ENCODE measurements at places on chromosomes 3 and 15.

DNA sequence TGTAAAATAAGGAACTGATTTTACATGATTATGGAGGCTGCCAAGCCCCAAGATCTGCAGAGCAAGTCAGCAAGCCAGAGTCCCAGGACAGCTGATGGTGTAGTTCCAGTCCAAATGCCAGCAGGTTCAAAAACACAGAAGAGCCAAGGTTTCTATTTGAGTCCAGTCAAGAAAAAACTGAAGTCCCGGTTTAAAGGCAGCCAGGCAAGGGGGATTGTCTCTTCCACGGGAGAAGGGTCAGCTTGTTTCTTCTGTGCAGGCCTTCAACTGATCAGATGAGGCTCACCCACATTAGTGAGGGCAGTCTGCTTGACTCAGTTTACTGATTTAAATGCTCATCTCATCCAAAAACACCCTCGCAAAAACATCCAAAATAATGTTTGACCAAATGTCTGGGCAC, 246.2 kb downstream of the PLCL2 start:
- DNase-seq = no peak

DNA sequence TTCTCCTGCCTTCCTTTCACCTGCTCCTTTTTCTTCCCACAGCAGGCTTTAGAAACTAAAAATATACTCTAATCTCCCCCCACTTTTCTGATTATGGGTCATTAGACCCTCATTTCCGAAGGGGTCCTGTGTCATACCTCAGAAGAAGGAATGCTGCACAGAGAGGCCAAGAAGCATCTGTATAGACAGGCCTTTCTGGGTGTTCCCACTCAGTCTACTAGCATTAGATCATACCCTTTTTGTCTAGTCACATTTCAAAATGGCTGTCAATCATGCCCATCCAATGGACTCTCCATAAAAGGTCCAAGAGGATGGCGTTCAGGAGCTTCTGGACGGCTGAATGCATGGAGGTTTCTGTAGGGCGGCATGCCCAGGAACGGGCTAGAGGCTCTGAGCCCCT, 192.2 kb downstream of the SUCLG2 start:
- DNase-seq = no peak

DNA sequence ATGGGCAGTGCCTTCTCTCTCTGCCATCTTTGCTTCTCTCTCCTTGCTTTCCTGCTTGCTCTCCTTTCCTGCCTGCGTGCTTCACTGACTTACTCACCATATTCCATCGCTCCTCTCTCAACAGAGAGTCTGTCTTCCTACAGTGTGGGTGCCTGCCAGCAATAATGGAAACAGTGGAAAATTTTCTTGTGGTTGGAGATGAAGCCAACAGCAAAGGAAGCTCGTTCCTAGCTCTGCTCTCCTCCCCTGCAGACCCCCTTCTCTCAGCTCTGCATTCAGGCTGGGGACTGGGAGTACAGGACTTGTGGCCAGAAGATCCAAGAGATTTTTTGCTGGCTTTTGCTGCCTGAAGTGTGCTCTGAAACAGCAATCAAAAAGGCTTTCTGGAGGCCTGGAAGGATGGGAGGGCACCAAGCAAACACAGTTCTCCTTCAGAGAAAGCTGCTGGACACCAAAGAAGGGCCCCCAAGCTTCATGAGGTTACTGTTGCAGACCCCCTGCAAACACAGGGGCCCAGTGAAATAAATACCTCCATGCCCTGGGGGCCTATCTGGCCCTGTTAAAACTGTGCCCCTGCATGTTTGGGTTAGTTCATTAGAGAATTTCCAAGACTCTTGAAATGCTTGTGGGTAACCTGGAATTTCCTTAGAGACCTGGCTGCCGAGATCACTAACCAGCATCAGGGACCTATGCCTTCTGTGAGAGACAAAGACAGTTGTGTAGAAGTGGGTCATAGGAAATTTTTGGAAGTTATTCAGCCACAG, 149.9 kb upstream of the RASGRP1 start:
- DNase-seq = peak; percentile 96

GRCh38 chr15:65083262-65083701, 6.7 kb downstream of the KBTBD13 start:
- DNase-seq = no peak

DNA sequence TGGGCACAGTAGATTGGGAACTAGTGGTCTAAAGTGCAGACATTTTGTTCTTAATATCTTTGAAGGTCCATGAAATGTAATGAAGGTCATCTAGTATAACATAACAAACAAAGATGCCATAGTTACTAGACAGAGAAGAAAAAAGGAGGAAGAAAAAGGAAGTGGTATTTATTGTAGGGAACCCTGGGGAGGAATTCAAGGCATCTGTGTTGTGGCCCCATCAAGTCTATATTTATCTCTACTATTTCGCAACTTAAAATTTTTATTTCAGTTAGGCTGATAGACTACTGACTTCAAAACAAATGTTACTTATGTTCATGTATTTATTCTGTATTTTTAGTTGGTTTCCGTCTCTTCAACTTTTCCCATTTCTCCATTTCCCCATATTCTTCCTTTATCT, 48.9 kb upstream of the ZDHHC23 start:
- peak; percentile 50 for DNase-seq

GRCh38 chr15:72201391-72201921, 3.9 kb upstream of the GRAMD2A start:
- no peak for DNase-seq

DNA sequence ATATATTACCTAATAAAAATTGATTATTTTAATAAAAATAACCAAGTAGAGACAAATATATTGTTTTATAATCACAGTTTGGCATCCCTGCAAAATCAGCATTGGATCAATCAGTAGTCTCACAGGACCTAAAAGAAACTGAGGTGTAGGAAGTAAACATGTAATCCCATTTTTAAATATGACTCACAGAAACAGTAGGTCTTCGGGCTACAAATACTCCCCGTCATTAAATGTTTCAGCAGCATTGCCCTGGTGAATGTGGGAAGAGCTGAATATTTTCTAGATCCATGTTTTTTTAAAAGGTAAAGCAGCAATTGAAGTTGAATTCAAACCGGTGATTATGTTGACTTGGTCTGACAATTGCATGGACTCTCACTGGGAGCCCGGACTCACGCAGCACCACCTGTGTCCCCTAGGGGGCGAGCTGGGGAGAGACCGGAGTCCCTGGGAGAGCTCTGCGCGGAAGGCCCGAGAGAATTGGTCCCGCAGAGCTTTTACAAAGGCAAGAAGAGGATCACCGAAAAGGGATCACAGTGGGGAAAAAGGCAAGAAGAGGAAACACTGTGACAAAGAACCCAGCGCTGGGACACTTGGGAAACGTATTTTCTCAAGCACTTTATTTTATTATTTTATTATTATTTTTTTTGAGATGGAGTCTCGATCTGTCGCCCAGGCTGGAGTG, 17.2 kb upstream of the USP3 start:
- DNase-seq = peak; percentile 72

DNA sequence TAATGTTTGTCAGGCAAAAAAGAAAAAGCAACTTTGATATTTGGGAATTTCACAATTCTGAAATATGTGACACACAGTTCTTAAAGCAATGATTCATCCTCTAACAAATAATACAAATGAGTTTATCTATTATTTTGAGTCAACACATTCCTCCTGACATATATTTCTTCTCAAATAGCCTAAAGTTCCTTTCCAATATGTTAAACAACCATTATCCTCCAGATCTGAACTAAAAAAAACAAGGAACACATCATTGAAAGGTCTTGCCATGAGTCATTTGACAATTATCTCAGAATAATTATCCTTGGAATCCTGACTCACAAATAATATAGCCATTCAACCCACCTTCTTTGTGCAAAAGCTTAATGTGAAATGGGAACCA, 208.7 kb upstream of the CDIN1 start:
- DNase-seq = peak; percentile 88

DNA sequence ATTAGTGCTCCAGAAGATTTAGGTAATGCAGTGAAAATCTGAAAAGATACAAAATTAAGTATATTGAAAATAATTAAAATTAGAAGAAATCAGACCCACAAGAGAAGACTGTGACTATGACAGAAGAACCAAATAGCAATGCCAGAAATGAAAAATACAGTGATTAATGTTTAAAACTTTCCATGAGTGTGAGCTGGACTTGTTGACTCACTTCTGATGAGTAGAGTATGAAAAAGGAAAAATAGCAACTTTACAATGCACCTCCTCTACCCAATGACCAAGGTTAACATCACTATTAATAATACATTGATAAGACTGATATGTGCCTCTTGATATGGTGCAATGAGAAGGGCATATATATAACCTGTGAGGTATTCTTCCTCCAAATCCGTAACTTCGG, 39.3 kb upstream of the SLC22A13 start:
- peak; percentile 60 for DNase-seq

DNA sequence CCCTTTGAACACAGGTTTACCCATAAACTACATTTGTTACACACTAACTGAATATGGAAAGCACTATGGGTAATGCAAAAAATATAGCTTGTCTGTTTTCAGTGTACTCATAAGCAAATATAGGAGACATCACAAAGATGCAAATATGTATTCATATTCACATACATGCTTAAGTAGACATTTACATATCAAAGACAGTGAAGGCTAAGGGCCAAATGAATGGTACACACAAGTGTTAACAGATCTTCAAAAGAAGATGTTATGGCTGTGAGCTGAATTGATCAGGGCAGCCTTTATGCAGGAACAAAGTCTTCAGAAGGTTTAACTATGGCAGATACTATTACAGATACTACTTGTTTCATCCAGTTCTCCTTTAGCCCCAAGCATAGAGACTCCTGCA, 384.1 kb downstream of the FHIT start:
- no peak for DNase-seq

DNA sequence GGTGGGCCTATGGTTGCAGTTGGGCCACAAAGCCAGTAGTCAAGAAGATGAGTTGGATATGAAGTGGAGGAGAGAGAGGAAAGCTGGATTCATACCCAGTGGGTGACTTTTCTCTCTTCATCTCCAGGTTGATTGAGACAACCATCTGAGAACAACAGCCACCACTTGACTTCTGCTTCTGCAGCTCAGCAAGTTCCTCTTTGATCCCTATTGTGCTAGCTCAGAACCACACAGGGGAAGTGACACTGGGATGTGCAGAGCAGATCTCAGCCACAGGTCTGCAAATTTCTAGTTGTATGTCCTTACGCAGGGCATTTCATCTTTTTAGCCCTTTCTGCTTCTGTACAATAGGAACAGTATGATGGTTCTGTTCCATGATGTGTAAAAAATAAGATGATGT, 459.2 kb upstream of the ARRDC4 start:
- DNase-seq = no peak

- no peak for DNase-seq
Observed at GRCh38 chr15:83285284-83285978, 967 bp upstream of the BNC1 start.

DNA sequence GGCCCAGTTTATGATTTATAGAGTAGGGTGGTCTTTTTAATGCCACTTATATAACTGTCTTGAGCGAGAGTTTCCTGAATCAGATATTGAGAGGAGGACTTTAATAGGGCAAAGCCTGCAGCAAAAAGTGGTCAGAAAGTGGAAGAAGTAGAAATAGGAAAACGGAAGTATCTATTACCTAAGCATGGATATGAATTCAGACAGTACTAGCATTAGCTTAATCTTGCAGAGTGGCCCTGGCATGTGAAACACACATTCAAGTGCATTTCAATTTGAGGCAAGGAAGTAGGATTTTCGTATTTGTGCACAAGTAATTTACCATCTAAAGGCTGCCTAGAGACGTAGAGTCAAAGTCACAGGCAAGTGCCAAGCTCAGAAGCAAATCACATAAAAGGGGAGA, 622.3 kb downstream of the DIPK2A start:
- no peak for DNase-seq

DNA sequence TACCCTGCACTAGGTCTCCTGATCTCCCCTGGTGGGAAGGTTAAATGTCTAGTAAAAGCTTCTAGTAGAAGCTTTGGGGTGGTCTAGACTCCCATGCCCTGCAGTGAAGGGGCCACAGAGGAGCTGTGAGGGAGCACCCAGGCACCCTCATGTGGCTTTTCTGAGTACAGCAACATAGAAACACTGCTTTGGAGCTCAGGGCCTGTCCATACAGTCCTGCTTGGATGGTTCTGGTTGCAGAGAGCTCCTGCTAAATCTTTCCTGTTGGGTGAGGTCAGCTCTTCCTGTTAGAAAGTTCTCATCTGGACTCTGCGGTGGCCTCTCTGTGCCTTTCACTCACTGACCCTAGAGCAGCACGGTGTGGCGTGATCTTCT, 47.8 kb downstream of the GPD1L start:
- no peak for DNase-seq

DNA sequence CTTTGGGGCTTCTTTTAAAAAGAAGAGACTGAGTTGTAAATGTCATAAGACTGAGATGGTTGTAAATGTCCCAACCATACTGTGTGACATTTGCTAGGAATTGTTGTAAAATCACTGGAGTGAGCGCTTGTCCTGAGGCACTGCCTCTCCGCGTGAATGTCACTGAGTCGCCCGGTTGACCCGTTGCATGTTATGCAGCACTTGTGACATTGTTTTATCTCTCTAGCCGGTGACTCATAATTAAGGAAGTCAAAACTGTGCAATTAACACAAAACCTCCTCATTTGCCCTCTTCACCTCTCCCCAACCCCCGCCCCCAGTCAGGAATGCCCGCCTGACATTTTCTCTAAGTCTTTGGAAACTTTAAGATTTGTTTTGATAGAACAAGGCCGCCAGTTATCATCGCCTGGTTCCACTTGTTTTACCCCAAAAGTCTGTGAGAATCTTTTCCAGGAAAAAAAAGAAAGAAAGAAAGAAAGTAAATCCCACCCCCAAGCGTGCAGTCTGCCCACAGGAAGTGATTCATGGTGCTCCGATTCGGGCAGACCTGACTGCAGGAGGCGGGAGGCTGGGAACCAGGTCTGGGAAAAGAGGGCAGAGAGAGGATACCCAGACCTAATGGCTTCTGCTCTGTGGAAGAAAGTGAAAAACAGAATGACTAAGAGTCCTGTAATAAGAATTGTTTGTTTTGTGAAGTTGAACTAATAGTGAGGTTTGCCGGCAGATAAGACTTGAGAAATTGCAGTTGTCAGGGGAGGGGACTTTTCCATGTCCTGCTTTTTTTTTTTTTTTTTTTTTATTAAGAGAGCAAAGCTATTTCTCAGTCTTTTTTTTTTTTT, 84.8 kb downstream of the SMAD3 start:
- DNase-seq = peak; percentile 99

- DNase-seq = no peak
Observed at GRCh38 chr3:43710607-43711006, 19.9 kb downstream of the ABHD5 start.

- no peak for DNase-seq
Observed at GRCh38 chr15:66165856-66166255, 87.7 kb downstream of the MEGF11 start.

DNA sequence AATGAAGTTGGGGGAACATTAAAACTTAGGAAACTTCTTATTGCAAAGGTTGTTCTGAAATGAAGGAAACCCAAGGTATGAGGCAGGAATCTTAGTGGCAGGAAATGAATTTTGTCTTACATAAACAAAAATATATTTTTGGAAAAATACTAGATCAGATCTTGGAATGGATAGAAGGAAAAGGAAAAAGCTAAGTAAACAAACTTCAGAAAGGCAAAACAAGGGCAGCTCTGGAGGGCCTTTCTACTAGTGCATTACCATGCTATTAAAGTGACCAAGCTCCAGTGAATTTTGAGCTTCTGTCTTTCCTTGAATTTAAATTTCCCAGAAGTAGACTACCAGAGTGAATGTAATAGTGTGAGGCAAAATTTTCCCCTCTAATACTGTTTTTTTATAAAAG, 13.6 kb downstream of the ARL6 start:
- DNase-seq = no peak

- peak; percentile 74 for DNase-seq
Observed at GRCh38 chr3:24185738-24186384, 240.8 kb downstream of the NR1D2 start.

GRCh38 chr3:131972550-131972949, 62.3 kb downstream of the CPNE4 start:
- no peak for DNase-seq

GRCh38 chr3:39096775-39097174, 10.7 kb downstream of the GORASP1 start:
- peak; percentile 21 for DNase-seq
